Upper lobe of left lung (tissue), 6 donors: ENCODE measurements at places on chromosomes 7 and 10.
A peak's percentile ranks its signal among the peaks of the same experiment; 100 is the strongest.

DNA sequence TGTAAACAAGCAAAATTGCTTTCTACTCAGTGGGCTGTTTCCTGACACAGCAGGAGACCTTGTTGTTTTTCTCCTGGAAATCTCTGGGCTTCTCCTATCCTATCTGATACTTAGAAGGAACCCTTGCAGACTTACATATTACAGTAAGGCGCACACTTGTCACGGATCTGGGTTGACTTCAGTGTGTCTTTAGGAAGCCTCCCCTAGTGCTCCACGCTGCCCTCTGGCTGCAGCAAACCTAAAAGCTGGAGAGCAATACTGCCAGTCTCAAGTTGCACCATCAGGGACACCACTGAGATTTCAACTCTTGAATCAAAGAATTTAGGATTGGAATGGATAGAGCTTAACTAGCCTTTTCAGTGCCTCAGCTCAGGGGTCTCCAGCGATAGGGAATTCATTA, 495.3 kb downstream of the LRMDA start:
- no peak for DNase-seq

GRCh38 chr10:119668461-119668860, 17.3 kb downstream of the BAG3 start:
- DNase-seq, result no peak

DNA sequence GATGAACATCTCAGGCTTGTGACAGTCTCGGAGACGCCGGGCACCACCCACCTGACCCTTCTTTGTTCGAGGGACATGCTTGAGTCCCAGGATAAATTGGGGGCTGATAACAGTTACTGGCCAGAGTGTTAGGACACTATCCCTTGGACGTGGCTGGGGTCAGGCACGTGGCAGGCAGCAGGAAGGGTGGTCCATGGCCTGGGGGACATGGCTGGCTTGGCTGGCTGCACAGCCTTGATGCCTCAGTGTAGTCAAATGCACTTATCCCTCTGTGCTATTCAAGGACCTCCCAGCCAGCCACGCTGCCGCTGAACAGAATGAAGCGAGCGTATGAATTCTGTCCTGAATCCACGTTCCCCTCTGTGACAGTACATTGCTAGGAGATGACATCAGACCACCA, 662.0 kb upstream of the FOXK1 start:
- DNase-seq, result no peak

DNA sequence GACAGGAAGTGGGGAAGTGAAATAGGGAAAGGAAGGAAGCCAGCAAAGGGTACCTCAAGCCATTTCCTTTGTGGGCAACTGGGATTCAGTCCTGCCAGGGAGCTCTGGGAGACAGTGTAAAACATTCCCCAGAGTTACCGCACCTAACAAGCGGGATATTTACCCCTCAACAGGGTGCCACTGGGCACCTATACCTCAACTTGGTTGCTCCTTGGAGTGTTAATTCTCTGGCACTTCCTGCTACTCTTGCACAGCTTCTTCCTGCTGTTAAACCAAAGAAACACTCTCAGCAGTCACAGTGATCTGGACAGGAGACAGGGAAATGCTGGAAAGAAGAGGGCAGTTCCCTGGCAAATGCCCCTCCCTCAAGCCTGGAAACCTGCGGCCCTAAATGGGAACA, 151.3 kb downstream of the REEP3 start:
- no peak for DNase-seq

GRCh38 chr10:110402077-110402416, 95.7 kb upstream of the DUSP5 start:
- DNase-seq, result no peak

DNA sequence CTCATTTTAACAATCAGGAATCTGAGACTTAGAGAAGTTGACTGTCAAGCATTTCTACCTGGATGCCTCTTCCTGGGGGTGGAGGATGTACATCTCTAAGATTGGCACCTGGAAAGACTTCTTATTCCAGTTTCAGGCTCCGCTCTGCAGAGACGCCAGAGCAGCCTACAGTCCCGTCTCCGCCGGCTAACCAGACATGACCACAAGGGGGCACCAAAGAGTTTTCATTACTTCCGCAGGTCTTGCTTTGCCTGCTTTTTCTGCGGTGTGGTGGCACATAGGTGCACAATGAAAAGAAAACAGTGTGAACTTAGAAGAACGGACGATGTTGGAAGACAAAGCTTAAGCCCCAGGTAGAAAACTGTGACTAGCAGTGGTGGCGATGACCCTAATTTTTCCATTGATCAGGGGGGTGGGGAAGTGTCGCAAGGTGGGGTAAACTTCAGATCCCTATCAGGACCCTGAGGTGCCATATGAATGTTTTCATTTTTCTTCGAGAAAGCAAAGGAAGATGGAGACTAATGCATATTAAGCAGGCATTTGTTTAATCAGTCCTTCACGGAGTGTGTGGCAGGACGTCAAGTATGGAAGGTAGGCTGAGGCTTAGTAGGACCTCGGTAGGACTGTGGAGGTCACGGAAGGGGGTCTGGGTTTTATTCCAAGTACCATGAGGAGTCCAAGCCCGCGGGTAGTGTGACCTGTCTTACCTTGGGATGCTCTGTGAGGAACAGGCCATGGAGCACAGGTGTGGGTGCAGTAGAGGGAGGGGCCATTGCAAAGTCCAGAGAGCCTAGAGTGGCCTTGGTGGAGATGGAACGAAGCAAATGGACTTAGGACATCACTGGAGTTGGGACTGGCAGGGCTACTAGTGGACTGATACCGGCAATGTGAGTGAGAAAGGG, 60.1 kb upstream of the SORCS3 start:
- no peak for DNase-seq

DNA sequence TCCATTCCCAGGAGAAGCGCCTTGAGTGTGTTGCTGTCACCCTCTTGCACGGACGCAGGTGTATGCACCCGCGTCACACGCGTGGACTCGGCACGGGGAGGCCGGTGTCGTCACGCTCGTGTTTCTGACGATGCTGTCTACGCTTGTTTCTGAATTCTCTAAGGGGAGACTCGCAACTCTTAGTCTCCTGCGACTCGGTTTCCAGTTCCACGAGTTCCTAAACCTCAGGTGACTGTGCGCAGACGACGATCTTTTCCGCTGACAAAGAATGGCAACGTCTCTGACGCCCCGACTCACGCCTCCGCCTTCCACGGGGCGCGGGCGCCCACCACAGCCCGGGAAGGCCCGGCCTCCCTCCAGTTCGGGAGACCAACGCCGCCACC, 579 bp downstream of the IDI1 start:
- DNase-seq, result no peak

DNA sequence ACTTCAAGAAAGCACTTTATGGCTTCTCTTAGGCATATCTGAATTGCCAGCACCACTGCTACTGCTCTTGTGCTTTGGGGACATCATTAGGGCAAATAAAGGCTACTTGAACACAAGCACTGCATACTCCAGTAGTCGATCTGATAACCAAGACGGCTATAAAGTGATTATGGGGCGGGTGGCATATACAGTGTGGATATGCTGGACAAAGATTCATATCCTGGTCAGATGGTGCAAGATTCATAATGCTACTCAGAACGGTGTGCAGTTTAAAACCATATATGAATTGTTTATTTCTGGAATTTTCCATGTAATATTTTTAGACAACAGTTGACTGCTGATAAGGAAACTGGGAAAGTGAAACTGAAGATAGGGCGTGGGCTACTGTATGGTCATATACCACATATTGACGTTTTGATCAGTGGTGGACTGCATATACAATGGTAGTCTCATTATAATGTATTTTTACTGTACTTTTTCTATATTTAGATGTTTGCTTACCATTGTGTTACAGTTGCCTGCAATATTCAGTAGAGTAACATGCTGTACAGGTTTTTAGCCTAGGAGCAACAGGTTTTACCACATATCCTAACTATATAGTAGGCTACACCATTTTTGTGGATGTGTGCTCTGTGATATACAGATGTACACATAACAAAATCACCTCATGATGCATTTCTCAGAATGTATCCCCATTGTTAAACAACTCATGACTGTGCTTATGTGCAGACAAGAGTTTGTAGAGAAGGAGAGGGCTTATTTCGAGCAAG, 15.2 kb downstream of the ANLN start:
- no peak for DNase-seq

GRCh38 chr10:123318516-123318915, 164.3 kb downstream of the BUB3 start:
- DNase-seq, result no peak

GRCh38 chr7:116572036-116572435, 47.2 kb downstream of the CAV1 start:
- no peak for DNase-seq

DNA sequence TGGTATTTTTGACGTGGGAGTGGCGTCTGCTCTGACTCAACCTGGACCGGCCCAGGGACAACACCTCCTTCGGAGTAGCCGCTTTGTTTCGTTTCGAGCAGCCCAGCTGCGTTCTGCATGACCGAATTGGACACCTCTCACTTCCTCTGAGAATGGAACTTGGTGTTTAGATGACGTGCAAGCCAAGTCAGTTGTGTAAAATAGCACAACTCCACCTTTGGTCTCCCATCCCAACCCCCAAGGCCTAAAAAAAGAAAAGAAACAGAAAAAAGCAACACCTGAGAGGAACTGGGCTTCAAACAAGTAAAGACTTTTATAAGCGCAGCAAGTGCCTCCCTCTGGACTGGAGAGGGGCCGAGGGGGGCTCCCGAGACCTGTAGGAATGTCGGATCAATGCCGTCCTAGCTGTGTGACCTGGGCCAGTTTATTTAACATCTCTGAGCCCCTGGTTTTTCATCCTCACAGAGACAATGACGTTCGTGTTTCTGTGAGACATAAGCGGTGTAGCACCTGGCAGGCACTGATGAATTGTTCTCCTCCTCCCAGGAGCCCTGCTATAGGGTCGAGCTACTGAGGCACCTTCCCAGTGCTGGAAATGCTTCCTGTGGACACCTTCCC, 52.0 kb upstream of the SMNDC1 start:
- DNase-seq, result peak; percentile 49

DNA sequence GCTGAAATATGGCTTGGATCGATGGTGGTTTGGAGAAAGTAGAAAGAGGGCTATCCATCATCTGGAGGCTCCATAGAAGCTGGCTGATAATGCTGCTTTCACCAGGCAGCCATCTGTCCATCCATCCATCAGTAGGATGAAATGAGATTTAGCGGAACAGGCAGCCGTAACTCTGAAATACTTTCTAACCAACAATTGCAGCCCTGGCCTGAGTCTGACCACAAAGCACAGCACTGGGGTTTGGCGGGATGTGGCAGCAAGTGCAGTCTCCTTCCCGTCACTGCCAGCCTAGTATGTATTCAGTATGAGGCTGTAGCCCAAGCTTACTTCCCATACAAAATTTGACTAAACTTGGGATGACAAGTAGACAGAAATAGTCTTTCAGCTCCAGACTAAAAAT, 38.0 kb downstream of the R3HCC1L start:
- DNase-seq, result no peak

- DNase-seq, result peak; percentile 48
Measured at GRCh38 chr7:39624442-39624807, 1.1 kb downstream of the RALA start.

GRCh38 chr10:46530249-46531186, 25.9 kb downstream of the GPRIN2 start:
- DNase-seq, result peak; percentile 17

GRCh38 chr7:121570365-121570764, 174.3 kb upstream of the FAM3C start:
- DNase-seq, result no peak

DNA sequence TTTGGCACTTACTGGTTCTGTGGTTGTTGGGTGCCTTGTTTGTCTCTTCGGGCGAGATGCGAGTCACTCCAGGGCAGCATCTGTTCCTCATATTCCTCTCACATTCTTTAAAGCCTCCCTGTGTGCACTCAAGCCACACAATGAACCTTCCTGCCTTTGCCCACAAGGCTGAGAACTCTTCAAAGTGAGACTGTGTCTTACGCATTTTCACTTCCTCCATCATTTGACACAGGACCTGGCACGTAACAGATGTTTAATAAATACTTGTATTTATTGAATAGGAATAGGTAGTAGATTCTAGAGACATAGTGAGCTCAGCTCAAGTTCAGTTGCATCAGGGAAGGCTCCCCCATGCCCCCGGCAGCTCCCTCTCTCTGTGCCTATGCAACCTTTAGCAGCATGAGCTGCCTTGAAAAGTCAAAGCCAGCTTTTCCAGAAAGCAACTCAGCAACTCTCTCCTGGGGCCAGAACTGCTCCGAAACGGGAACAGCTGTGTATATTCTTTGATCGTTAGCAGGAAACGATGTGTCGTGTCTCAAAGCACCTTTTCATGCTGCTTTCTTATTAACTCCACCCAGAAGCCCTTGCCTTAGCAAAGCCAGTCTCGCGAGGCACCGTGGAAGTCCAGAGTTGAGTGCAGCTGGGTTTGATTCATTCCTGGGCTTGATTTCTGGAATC, 97.5 kb downstream of the PFKFB3 start:
- peak; percentile 44 for DNase-seq

DNA sequence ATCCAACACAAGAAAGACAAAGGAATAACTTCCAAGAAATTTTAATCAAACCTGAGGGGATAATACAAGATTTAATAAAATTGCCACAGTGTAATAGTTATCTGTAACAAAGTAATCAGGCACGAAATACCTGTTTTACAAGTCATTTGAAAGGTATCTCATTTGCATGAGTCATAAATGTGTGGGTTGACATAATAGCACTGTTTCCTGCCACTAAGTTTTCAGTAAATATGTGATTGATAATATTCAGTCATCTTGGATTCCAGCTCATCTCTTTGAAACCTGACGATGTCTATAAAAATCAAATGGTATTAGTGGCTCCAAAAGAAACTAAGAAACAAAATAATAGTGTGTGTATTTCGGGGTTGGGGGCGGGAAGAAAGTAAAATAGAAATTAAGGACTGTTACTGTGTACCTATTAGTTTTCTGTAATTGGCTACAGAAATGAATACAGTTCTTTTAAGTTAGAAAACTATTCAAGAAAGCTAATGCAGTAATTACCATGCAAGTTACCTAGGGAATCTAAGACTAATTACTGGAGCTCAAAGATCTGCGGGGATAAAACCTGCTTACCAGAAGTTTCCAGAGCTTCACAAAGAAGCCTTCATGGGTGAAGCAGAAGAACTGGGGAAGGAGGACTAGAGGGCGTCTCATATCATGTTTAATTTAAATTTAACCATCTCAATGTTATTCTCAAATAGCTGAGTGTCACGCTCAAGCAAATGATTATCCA, 100.7 kb downstream of the ST8SIA6 start:
- DNase-seq, result no peak

GRCh38 chr10:102660888-102661657, 16.8 kb downstream of the TRIM8 start:
- peak; percentile 89 for DNase-seq

GRCh38 chr10:110721406-110722038, 77.4 kb downstream of the RBM20 start:
- DNase-seq, result no peak

GRCh38 chr7:28054531-28055160, 125.9 kb downstream of the JAZF1 start:
- DNase-seq, result no peak

- no peak for DNase-seq
Measured at GRCh38 chr10:8009031-8009430, 45.5 kb upstream of the GATA3 start.

DNA sequence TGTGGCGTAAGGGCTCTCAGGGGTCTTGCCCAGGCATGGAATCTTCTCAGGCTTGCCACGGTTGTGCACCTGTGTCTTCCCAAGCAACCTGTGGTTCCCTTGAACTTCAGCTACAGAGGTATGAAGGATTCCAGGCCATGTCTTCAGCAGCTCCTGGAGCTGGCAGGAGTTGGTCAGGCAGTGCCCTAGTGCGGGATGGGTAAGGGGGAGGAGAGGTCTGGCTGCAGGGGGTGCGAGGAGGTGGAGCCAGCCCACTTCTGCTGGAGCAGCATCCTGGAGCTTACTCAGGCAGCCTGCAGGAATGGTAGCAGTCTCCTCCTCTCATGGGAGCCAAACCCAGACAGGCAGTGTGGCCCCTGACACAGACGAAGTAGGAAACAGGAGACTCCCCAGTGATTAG, 3.8 kb upstream of the TRIL start:
- DNase-seq, result no peak

GRCh38 chr7:139591550-139592195, 68.2 kb downstream of the CLEC2L start:
- no peak for DNase-seq
